Dermis blood vessel endothelial cell (primary cell): ENCODE measurements at places on chromosomes 7 and 10. TPM values are rescaled to one million over a fixed set of nuclear protein-coding genes. Genes with fewer than 3 reads are reported as not detected.

The CYP3A7 gene
- not detected in 2 replicates for total RNA-seq

The CUBN gene
- 6.1 and 27.5 TPM in 2 replicates for total RNA-seq

The LRRC18 gene
- total RNA-seq, result not detected in 2 replicates

The NME8 gene
- not detected in 2 replicates for total RNA-seq

The RASA4B gene
- total RNA-seq, result 10.1 and 13.1 TPM in 2 replicates

The TMEM229A gene
- not detected in 2 replicates for total RNA-seq

The NEUROD6 gene
- not detected in 2 replicates for total RNA-seq

The INTS1 gene
- 44.6 and 80.1 TPM in 2 replicates for total RNA-seq

The LIPJ gene
- not detected in 2 replicates for total RNA-seq

The C7orf33 gene
- total RNA-seq, result not detected in 2 replicates

The CCL24 gene
- not detected in 2 replicates for total RNA-seq

The CHAT gene
- not detected in 2 replicates for total RNA-seq

The GIMAP8 gene
- total RNA-seq, result 157 and 178 TPM in 2 replicates

The MINDY4 gene
- 2.7 and 6.1 TPM in 2 replicates for total RNA-seq

The KCNIP2 gene
- total RNA-seq, result 0.85 TPM in 1 of 2 replicates, not detected in the other

The GARIN1A gene
- total RNA-seq, result 0.14 and 0.17 TPM in 2 replicates

The CFAP70 gene
- total RNA-seq, result 0.19 and 0.34 TPM in 2 replicates

The MMP21 gene
- total RNA-seq, result 0.34 and 0.65 TPM in 2 replicates

The ST8SIA6 gene
- total RNA-seq, result 0.34 and 2.3 TPM in 2 replicates

The IRF5 gene
- 0.09 and 0.17 TPM in 2 replicates for total RNA-seq

The OR6V1 gene
- total RNA-seq, result not detected in 2 replicates

The PKD2L1 gene
- not detected in 2 replicates for total RNA-seq

The HSPA12A gene
- 0.56 and 0.68 TPM in 2 replicates for total RNA-seq

The WBP1L gene
- total RNA-seq, result 73.9 and 103 TPM in 2 replicates

The SMKR1 gene
- 0.09 and 0.17 TPM in 2 replicates for total RNA-seq

The DGKB gene
- total RNA-seq, result not detected in 2 replicates

The SCART1 gene
- total RNA-seq, result 0.28 and 1.4 TPM in 2 replicates

The EBF3 gene
- total RNA-seq, result 6.5 and 22.5 TPM in 2 replicates

The PHKG1 gene
- total RNA-seq, result 0.34 and 0.60 TPM in 2 replicates

The DEPP1 gene
- total RNA-seq, result 174 and 360 TPM in 2 replicates

The SUN3 gene
- total RNA-seq, result not detected in 2 replicates

The ARHGEF5 gene
- total RNA-seq, result 0.17 and 0.28 TPM in 2 replicates

The ATRNL1 gene
- 0.17 and 1.5 TPM in 2 replicates for total RNA-seq

The FAM20C gene
- 2.7 and 4.6 TPM in 2 replicates for total RNA-seq

The VAX1 gene
- not detected in 2 replicates for total RNA-seq

The PRRT4 gene
- not detected in 2 replicates for total RNA-seq

The FASTK gene
- 67.0 and 69.6 TPM in 2 replicates for total RNA-seq

The ITPRID1 gene
- not detected in 2 replicates for total RNA-seq

The NKX2-3 gene
- total RNA-seq, result not detected in 2 replicates

The TMEM178B gene
- total RNA-seq, result 0.09 and 0.34 TPM in 2 replicates

The EGR2 gene
- total RNA-seq, result 0.37 and 1.0 TPM in 2 replicates

The TMEM176A gene
- not detected in 2 replicates for total RNA-seq

The SFTPD gene
- not detected in 2 replicates for total RNA-seq

The PNLIPRP2 gene
- total RNA-seq, result not detected in 2 replicates

The GPR146 gene
- total RNA-seq, result 64.5 and 69.9 TPM in 2 replicates

The PDLIM1 gene
- 62.5 and 188 TPM in 2 replicates for total RNA-seq
